ENCODE measurements at places on chromosomes 1 and 21.

- no peak for DNase-seq
These were observed 99.6 kb upstream of the USP24 start for GRCh38 chr1:55314740-55315139.

- no peak for DNase-seq
These were observed 441.0 kb upstream of the PRMT6 start for GRCh38 chr1:106615473-106615872.

GRCh38 chr1:102500758-102501157 lies 504.0 kb upstream of the OLFM3 start:
- DNase-seq = no peak

DNA sequence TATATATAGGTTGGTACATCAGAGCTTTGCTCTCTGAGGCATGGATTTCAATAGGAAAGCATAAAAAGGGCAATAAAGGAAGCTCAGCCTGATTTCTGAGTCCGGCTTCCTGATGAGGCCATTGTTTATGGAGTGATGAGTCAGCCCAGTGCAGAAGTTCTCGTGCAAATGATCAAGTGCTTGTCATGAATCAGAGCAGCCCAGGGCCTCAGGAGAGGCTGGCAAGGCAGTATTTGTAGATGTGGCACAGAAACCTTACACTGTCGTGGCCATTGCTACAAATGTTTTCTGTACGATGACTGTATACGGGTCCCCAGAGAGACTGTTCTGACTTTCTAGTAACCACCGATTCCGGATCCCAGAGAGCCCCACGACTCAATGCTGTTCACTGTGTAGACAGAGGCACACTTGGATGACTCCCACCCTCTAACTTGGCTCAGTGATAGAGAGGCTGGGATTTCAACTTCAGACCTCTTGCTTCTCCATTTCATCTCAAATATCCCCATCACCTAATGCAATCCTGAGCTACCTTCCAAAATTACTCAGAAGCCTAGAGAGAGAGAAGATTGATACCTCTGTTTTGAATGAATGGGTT lies 26.8 kb downstream of the UMODL1 start:
- DNase-seq = no peak

GRCh38 chr1:205262731-205263171 lies 35.0 kb downstream of the TMCC2 start:
- no peak for DNase-seq

DNA sequence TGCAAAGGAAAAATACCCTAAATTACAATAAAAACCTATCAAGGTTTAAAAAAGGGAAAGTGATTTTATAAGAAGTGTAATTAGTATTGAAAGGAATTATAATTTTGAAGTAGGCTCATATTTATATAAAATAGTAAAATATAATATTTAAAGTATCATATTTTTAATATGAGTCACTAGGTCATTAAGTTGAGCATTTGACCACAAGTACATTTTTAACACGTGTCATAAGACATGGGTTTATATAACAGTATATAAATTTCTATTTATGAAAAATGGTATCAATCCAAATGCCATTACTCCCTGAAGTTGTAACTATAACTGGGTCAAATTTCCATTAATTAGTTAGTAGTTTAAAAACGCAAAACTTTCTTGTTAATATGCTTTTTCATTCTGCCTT lies 365.9 kb downstream of the COL11A1 start:
- no peak for DNase-seq

DNA sequence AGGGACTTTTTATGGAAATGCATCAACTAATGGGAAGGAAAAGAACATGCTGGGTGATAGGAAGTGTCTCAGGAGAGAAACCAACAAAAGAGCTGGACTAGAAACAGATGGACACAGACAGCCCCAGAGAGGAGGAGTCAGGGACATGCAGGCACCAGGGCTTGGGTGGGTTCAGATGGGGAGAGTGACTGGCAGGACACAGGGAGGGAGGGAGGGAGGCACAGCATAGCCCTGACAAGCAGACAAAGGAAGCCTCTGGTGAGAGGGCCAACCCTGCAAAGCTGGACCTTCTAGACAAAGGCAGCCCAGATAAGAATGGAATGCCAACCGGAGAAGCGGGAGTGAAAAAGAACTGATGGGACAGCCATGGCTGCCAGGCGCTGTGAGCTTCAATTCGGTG lies 568.8 kb downstream of the AJAP1 start:
- no peak for DNase-seq

GRCh38 chr21:43211072-43211759 lies 42.4 kb downstream of the CRYAA start:
- DNase-seq = no peak

- no peak for DNase-seq
These were observed 282.3 kb downstream of the USH2A start for GRCh38 chr1:216140730-216141524.

DNA sequence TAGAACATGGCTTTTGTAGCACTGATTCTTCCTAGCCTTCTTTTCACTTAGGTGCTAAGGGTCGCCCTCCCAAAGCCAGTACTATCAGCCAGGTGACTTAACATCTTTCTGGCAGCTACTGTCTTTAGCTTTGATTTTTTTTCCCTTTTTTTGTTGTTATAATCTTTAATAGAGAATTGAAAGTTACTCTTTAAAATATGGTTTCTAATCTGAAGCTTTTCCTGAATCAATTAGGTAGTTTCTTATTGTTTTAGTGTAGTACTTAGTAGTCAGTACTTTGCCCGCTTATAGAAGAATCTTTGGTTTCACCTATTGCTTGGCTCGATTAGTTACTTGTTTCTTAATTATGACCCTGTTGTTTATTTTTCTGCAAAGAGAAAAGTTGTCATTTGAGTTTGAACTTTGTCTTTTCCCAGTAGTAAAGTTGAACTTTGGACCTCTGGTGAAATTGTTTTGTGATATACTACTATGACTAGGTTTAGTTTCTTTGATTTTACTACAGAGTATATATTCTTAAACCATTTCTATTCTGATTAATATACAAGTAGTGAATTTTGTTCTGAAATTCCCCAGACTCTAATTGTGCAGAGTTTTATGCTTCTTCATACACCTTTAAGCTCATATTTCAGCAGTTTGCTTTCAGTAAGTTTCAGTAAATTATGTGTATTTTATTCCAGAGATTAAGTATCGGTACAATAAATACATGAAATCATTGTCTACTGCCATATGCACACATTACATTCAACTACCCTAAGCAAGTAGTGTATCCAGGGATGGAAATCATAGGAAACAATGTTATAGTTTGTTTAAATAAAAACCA lies 3.9 kb downstream of the MAGI3 start:
- no peak for DNase-seq

DNA sequence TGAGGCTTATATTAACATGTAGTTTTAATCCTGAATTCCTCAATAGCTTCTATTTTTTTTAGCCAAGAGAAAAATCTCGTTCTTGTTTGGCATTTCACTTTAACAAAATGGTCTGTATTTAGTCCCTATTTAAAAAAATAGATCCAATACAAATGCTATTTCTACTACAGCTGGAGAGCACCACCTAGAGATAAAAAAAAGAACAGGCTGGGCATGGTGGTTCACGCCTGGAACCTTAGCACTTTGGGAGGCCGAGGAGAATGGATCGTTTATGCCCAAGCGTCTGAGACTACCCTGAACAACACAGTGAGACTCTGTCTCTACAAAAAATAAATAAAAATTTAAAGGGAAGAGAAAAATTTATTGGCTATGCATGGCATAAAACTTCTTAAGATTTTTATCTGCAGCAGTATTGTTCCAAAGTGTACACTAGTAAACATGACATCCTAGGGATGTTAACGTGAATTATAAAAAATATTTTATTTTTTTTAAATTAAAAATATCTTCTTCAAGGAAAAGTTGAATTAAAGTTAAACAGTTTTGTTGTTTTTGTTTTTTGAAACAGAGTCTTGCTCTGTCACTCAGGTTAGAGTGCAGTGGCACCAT lies 4.4 kb downstream of the ST7L start:
- DNase-seq = no peak

- DNase-seq = no peak
These were observed at the start of gene MXRA8 for GRCh38 chr1:1358433-1359271. Gene MXRA8 (minus strand): TSS chr1:1358555. CDS start chr1:1358504, 51 bp downstream.

GRCh38 chr1:93576346-93576745 lies 105.3 kb downstream of the BCAR3 start:
- DNase-seq = no peak

DNA sequence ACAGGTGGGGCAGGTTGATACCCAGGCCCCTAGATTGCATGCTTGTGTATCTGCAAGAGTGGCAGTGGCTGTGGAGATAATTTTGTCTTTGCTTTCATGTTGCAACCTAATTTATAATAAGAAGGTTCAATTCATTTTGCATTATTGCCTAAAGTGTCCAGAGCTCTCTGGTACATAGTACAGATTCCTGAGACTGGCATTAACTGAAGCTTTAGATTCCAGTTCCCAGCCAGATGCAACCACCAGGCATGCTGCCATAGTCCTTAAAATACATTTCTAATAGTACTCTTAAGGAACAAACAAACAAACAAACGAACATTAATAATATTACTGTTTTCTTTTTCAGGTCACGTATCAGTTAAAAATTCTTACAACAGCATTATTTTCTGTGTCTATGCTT lies 36.9 kb downstream of the SLC35A3 start:
- no peak for DNase-seq

- no peak for DNase-seq
These were observed 73.5 kb downstream of the CHODL start for GRCh38 chr21:18318156-18318555.

DNA sequence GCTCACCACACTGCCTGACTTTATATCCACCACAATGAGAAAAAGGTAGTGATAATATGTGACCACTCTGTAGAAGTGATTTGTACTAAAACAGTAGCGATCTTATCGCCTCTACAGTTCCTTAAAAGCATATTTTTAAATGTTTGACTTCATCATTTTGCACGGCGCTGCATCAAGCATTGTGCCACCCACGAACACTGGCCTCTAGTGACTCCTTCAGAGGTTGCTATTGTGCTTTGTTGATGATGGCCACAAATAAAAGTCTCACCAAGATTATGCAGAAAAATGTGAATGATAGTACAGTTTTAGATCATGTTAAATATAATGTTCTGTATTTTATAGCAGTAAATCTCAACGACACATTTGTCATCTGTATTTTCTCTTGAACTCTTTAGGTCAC lies 186.5 kb upstream of the NCAM2 start:
- no peak for DNase-seq

DNA sequence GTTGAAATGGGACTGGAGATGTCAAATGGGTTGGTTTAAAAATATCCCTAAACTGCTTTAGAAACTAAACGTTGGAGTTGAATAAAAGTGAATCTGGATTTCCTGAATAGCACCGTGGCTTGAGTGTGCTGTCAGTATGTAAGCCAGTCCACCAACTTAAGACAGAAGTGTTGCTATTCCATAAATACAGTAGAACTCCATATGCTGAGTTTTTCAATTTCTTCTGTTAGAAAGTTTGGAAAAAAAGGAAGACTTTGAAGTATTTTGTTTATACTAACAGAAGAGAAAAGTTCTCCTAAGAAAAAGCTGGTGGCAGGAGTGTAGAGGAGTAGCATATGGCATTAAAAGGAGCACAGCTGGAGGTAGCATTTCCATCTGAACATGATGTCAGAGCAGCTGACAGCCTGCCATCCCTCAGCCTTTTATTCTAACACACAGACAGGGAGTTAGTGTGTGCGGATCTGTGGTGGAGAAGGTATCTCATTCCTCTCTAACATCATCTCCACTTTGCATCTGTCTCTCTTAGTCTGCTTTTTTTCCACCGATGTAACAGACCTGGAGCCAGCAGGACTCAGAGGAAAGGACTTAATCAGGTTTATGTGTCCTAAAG lies at the start of gene ZBTB18:
Gene ZBTB18, plus strand, starts transcription at position 449 of the 610 bp plus-strand sequence. Its CDS starts 149 bp downstream, at position 598.
- no peak for DNase-seq

- DNase-seq = no peak
These were observed 812 bp downstream of the NBPF1 start for GRCh38 chr1:16612332-16613172.

- DNase-seq = no peak
These were observed 32.9 kb upstream of the ITLN2 start for GRCh38 chr1:160987359-160988050.

GRCh38 chr1:116203181-116203723 lies 92.1 kb downstream of the MAB21L3 start:
- DNase-seq = no peak

DNA sequence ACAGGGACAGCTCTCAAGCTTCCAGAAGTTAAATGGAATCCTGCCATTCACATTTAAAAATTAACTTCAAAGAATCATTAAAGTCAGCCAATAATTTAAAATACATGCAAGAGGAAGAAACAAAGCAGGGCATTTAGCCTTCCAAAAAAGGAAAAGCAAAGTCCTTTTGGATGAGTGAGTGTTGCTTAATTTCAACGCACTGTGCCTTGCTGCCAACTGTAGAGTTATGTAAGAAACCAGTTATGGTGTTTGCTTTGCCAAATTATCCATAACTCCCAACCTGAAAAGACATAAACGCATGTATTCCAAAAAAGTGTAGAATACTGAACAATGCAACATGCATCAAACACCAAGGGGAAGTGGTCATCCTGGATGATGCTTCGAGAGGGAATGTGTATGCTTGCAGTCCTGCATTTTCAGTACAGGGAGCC lies 16.1 kb upstream of the KCNE1 start:
- no peak for DNase-seq

GRCh38 chr1:1013105-1013921 lies at the start of gene ISG15:
Gene ISG15 (plus strand): TSS chr1:1013497. CDS start chr1:1013574, 77 bp downstream.
- DNase-seq = peak; percentile 80

GRCh38 chr1:161946071-161946987 lies 77.3 kb downstream of the OLFML2B start:
- DNase-seq = no peak

GRCh38 chr1:23478896-23479665 lies 4.9 kb downstream of the ASAP3 start:
- no peak for DNase-seq

GRCh38 chr1:183023146-183023600 lies at the start of gene LAMC1:
Gene LAMC1 (plus strand): TSS chr1:183023420. CDS start chr1:183023717, 297 bp downstream.
- no peak for DNase-seq

- no peak for DNase-seq
These were observed 4.1 kb downstream of the TAGLN2 start for GRCh38 chr1:159921251-159921650.

DNA sequence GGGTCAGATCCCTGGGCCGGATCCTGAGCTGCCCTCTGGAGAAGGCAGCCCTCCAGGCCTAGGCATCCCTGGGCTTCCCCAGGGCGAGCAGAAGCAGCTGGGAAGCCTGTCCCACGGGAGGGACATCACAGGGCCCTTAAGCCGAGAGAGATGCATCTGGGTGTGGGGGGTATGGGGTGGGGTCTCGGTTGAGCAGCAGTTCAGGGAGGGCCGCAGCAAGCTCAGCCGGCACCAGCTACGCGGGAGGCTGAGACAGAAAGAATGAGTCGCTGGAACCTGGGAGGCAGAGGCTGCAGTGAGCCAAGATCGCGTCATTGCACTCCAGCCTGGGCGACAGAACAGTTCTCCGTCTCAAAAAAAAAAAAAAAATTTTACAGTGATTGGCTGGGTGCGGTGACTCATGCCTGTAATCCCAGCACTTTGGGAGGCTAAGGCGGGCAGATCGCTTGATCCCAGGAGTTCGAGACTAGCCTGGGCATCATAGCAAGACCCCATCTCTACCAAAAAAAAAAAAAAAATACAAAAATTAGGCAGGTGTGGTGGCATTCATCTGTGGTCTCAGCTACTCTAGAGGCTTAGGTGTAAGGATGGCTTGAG lies 37.7 kb downstream of the RRP1 start:
- DNase-seq = no peak
